ENCODE measurements at places on chromosomes 13 and 19. TPM values are rescaled to one million over a fixed set of nuclear protein-coding genes. Genes with fewer than 3 reads are reported as not detected.
A peak's percentile ranks its signal among the peaks of the same experiment; 100 is the strongest.

Gene SHISA2
- polyA plus RNA-seq: not detected

GRCh38 chr13:105920370-105920769 lies 615.1 kb downstream of the EFNB2 start:
- no peak overlapping the region for H3K4me3 ChIP-seq
- no peak for DNase-seq
- H3K4me1 ChIP-seq: no peaks in the 10 kb centered on the region

- H3K27ac ChIP-seq: no peak overlapping the region
- H3K36me3 ChIP-seq: no peaks in the 10 kb centered on the region
- H3K4me3 ChIP-seq: no peak overlapping the region
- peaks cover 42% of the 10 kb centered on the region for H3K4me1 ChIP-seq
- H3K27me3 ChIP-seq: no peaks in the 10 kb centered on the region
These were observed 9.7 kb downstream of the R3HDM4 start for GRCh38 chr19:903266-903797.

Gene IZUMO4
- 0.48 TPM for polyA plus RNA-seq

Gene C5AR1
- polyA plus RNA-seq: 0.21 TPM

Gene FFAR1
- polyA plus RNA-seq: 1.0 TPM

DNA sequence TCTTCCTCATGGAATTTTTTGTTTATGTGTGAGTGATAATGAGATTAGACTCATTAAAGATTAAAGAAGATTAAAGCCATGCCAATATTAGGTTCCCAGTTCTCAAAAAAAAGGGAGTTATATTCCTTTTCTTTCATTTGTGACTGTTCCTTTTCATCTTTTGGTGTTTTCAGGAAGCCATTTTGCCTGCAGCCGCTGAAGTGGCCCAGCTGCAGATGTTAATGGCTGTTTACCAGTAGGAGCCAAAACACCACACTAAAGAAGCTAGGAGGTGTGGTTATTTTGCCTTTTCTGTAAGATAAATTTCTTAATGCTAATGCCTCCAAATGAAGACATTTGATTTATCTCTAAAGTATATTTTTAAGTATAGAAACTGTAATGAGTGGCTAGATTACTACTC lies 36.3 kb downstream of the ITGBL1 start:
- H3K27ac ChIP-seq: no peak overlapping the region
- H3K4me1 ChIP-seq: no peaks in the 10 kb centered on the region
- H3K36me3 ChIP-seq: no peaks in the 10 kb centered on the region
- no peak for DNase-seq

Gene ZNF730
- polyA plus RNA-seq: 1.2 TPM

- peaks cover 4% of the 10 kb centered on the region for H3K36me3 ChIP-seq
- H3K27me3 ChIP-seq: no peaks in the 10 kb centered on the region
- no peak overlapping the region for H3K4me3 ChIP-seq
- no peak for DNase-seq
- no peaks in the 10 kb centered on the region for H3K4me1 ChIP-seq
These were observed 15.3 kb downstream of the RFXAP start for GRCh38 chr13:36834299-36834698.

DNA sequence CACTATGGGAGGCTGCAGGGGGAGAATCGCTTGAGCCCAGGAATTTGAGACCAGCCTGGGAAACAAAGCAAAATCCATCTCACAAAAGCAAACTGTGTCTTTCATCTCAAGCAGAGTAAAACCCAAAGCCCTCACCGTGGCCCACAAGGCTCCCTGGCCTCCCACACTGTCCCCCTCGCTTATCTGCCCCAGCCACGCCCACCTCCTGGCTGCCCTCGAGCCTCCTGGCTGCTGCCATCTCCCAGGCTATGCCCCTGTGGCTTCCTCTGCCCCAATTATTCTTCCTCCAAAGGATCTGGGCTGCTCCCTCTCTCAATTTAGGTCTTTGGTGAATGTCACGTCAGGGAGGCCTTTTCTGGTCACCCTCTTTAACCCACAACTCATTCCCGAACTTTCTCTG lies 3.6 kb downstream of the RABAC1 start:
- H3K27me3 ChIP-seq: no peaks in the 10 kb centered on the region
- H3K4me3 ChIP-seq: no peak overlapping the region
- H3K4me1 ChIP-seq: peaks cover 41% of the 10 kb centered on the region
- H3K36me3 ChIP-seq: peaks cover 9% of the 10 kb centered on the region
- no peak for DNase-seq

DNA sequence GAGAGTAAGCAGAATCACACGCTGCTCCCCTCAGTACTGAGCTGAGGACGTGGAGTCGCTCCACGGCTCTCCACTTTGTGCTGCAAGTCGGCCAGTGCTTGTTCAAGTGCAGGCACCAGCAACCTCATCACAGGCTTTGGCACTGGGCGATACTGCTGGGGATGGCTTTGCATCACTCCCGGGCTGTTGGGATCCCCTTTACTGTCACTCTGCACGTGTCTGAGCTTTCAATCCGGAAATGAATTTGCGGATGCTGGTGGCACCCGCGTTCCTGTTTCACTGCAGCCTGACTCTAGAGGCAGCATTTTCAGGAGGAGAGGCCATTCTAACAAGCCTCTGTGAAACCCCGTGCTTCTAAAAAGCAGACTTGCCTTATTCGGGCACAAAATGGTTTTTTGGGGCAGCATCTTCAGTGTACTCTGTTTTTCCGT lies 19.1 kb downstream of the SMARCA4 start:
- H3K27me3 ChIP-seq: no peaks in the 10 kb centered on the region
- H3K4me1 ChIP-seq: peaks cover 32% of the 10 kb centered on the region
- DNase-seq: peak; percentile 49
- H3K4me3 ChIP-seq: peak overlapping the region; percentile 8

- DNase-seq: no peak
- H3K4me3 ChIP-seq: no peak overlapping the region
- H3K27ac ChIP-seq: no peak overlapping the region
- H3K4me1 ChIP-seq: peaks cover 30% of the 10 kb centered on the region
- H3K27me3 ChIP-seq: no peaks in the 10 kb centered on the region
These were observed 6.6 kb downstream of the SHKBP1 start for GRCh38 chr19:40583283-40583682.

Gene PRTN3
- not detected for polyA plus RNA-seq

- no peak for DNase-seq
- H3K4me3 ChIP-seq: peak overlapping the region; percentile 66
- H3K27ac ChIP-seq: no peak overlapping the region
- H3K36me3 ChIP-seq: no peaks in the 10 kb centered on the region
- peaks cover 36% of the 10 kb centered on the region for H3K27me3 ChIP-seq
These were observed 439 bp downstream of the DZIP1 start for GRCh38 chr13:95643936-95644598.

Gene FRY
- polyA plus RNA-seq: 1.3 TPM

- DNase-seq: no peak
- no peak overlapping the region for H3K4me3 ChIP-seq
- H3K27me3 ChIP-seq: no peaks in the 10 kb centered on the region
- peaks cover 4% of the 10 kb centered on the region for H3K4me1 ChIP-seq
- H3K27ac ChIP-seq: no peak overlapping the region
- no peaks in the 10 kb centered on the region for H3K36me3 ChIP-seq
These were observed 27.6 kb downstream of the SCEL start for GRCh38 chr13:77563111-77563510.

DNA sequence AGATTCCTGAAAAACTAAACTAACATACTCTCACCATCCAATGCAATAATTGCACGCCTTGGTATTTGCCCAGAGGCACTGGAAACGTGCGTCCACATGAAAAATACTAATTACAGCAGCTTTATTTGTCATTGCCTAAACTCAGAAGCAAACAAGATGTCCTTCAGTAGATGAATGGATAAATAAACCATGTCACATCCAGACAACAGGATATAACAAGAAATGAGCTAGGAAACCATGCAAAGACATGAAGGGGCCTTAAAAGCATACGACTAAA lies 25.0 kb downstream of the ELL start:
- no peaks in the 10 kb centered on the region for H3K36me3 ChIP-seq
- H3K4me3 ChIP-seq: no peak overlapping the region
- H3K27ac ChIP-seq: peak overlapping the region; percentile 49

Gene TPP2
- 27.6 TPM for polyA plus RNA-seq

DNA sequence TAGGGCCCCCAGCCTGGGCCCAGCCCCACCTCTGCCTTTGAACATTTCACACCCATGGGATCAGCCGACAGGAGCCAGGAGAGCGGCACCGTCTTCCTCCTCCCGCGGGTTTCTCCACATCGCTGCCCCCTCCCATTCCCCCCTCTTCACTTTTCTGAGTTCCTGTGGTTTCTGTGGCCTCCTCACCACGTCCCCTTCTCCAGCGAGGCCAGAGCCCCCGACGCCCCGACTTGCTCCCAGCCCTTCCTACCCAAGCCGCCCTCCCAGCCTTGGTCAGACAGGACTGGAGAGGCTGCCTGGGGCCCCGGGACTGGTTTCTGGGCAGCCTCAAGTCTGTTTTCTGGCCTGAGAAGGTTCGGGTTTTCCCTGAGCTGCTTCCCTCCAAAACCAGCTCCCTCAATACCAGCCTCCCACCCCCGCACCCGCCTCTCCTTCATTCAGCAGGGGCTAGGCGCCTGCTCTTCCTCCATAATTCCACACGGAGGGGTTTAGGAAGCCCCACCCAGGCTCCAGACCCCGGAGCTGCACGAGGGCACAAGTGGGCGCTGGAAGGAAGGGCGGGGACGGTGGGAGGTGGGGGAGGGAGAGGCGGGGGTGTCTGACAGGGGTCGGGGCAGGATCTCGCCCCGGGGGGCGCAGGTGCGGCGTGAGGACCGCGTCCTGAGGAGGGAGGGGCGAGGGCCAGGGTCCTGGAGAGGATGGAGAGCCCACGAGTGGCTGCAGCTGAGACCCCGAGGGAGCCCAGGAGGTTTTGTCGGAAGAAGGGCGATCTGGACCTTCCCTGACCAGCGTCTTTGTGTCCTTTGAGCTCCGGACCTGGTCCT lies 4.0 kb upstream of the SIGLEC10 start:
- DNase-seq: no peak
- no peak overlapping the region for H3K27ac ChIP-seq
- no peak overlapping the region for H3K4me3 ChIP-seq
- peaks cover 7% of the 10 kb centered on the region for H3K27me3 ChIP-seq
- no peaks in the 10 kb centered on the region for H3K36me3 ChIP-seq

DNA sequence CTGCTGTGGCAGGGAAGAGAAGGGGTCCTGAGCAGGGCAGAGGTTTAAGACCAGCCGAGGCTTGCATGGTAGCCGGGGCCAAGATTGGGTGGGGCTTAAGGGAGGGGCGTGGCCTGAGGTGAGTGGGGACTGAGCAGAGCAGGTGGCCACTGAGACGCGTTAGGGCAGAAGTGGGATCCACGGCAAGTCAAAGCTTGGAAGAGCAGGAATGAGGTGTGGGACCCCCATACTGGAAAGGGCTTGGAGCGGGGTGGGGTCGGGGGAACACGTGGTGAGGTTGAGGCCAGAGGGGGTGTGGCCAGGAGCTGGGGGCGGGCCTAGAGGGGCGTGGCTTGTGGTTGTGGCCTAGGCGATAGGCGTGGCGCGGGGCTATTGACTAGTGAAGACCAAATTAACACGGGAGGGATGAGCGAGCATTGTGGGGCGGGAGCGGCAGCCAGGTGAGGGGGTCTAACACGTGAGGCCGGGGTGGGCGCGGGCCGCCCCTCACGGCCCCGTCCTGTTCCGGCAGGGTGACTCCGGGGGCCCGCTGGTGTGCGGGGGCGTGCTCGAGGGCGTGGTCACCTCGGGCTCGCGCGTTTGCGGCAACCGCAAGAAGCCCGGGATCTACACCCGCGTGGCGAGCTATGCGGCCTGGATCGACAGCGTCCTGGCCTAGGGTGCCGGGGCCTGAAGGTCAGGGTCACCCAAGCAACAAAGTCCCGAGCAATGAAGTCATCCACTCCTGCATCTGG lies 3.3 kb downstream of the CFD start:
- peak overlapping the region; percentile 92 for H3K27ac ChIP-seq
- H3K27me3 ChIP-seq: no peaks in the 10 kb centered on the region
- peak; percentile 65 for DNase-seq
- peaks cover 33% of the 10 kb centered on the region for H3K4me1 ChIP-seq

Gene ALKBH7
- 77.4 TPM for polyA plus RNA-seq

- H3K4me3 ChIP-seq: no peak overlapping the region
- H3K27ac ChIP-seq: no peak overlapping the region
- no peak for DNase-seq
- H3K36me3 ChIP-seq: no peaks in the 10 kb centered on the region
- H3K4me1 ChIP-seq: no peaks in the 10 kb centered on the region
- no peaks in the 10 kb centered on the region for H3K27me3 ChIP-seq
These were observed 477.3 kb downstream of the TSHZ3 start for GRCh38 chr19:30871979-30872378.

Gene LPAR2
- polyA plus RNA-seq: 6.1 TPM

Gene VSTM1
- polyA plus RNA-seq: not detected

Gene LILRB4
- polyA plus RNA-seq: not detected

DNA sequence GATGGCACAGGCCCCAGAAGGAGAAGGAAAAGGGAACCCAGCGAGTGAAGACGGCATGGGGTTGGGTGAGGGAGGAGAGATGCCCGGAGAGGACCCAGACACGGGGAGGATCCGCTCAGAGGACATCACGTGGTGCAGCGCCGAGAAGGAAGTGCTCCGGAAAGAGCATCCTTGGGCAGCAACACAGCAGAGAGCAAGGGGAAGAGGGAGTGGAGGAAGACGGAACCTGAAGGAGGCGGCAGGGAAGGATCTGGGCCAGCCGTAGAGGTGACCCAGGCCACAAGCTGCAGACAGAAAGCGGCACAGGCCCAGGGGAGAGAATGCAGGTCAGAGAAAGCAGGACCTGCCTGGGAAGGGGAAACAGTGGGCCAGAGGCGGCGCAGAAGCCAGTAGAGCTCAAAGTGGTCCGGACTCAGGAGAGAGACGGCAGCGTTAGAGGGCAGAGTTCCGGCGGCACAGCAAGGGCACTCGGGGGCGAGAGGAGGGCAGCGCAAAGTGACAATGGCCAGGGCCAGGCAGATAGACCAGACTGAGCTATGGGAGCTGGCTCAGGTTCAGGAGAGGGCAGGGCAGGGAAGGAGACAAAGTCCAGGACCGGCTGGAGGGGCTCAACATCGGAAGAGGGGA lies 1.1 kb downstream of the PPP1R12C start:
- H3K27me3 ChIP-seq: no peaks in the 10 kb centered on the region
- peaks cover 31% of the 10 kb centered on the region for H3K4me1 ChIP-seq
- peak overlapping the region; percentile 95 for H3K4me3 ChIP-seq

Gene HSPB6
- polyA plus RNA-seq: not detected

Gene SIAH3
- polyA plus RNA-seq: not detected

DNA sequence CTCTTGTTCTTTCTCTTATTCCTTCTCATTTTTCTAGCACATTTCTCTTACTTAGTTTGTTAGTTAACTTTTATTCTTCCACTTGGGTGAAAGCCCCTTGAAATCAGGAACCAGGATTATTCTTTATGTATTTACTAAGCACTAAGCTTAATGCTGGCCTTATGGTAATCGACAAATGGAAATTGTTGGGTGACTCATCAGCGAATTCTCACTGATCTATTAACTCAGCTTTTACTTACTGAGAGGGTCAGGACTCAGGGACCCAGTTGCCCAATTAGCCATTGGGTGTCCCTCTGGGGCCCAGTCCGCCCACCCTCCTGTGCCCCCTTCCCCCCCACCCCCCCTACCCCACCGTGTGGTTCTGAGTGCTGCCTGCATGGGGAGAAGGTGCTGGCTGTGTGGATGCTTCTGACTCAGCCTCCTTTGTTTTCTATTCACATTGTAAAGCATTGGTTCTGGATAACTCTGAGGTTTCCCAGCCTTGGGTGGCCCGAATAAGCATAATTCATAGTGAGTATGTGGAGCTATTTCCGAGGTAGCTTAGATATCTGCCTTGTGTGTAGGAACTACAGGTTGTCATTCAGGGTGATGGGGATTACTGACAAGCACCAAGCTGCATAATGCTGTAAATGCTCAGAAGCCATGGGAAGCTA lies 240.9 kb downstream of the FGF9 start:
- H3K27me3 ChIP-seq: no peaks in the 10 kb centered on the region
- no peak for DNase-seq
- H3K27ac ChIP-seq: no peak overlapping the region
- no peaks in the 10 kb centered on the region for H3K4me1 ChIP-seq
